ENCODE measurements at places on chromosomes 2 and 18.

GRCh38 chr18:27839141-27839540 is 337.8 kb downstream of the CDH2 start:
- DNase-seq = no peak

GRCh38 chr2:233936089-233936488 is 18.9 kb downstream of the TRPM8 start:
- DNase-seq = no peak

GRCh38 chr2:239892441-239893235 is 132.5 kb downstream of the NDUFA10 start:
- DNase-seq = no peak

DNA sequence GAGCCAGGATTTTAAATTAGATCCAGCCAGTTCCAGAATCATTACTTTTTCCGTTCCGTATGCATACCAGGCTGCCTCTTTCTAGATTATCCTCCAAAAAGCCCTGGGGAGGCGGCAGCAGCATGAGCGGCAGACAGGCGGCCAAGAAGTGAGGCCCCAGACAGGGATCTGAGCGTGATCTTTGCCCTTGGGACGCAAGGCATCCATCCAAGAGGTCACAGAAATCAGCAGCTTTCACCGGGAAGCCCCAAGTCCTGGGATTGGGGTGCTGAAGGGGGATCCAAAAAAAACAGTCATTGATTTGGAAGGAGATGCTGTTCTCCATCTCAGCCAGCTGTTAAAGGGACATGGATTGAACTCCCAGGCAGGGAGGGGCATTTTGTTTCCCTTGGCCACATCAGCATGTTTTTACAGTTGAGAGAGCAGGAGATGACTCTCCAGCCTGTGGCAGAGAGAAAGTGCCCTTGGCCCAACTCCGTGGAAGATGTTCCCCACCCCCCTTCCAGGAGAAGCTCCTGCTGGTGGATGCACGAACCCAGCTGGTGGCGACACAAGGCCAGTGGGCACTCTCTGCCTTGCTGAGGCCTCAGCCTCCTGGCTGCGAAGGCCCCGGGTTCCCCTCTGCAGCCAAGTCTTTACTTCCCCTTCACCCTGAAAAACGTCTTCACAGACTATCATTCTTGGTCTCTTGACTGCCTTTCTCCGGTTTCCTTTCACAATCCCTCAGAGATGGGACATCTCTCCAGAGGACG is 265.6 kb downstream of the ANAPC1 start:
- DNase-seq = no peak

DNA sequence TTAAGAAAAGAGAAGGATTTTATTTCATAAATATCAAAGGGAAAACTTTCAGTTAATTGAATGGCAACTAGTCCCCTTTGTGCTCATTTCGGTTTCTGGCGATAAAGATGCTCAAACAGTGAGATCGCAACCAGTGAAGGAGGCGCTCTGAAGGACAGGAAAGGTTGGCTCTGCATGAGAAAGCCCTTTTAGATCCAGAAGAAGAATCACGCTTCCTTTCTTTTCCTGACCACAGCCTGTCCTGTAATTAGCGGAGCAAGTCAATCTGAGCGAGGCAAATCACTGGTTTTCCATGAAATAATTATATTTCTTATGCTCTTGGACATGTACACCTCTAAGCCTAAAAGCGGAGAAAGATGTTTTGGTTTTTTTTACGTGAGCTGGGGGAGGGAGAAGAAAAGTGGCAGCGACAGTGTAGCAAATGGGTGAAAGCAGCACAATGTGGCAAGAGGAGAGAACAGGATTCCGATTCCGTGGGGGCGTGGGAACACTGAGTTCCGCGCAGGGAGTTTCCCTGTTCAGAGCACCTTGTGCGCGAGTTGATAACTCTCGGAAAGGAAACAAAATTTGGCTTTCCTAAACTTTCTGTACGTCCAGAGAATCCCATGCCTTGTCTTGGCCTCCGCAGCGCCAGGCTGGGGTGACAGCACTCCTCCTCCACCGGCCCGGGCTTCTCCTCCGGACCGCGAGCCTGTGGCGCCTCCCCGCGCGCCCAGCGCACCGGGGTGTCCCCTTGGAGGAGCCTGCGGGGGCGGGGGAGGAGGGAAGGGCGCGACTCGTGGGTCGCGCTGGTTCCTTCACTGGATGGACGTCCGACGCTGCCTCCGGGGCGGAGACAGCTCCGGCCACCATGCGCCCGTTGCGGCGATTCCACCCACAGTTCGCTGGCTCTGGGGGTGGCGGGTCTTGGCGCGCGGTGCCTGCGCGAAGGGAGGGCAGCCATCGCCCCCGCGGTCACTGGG is 620 bp upstream of the SLC9A2 start:
- DNase-seq = no peak

DNA sequence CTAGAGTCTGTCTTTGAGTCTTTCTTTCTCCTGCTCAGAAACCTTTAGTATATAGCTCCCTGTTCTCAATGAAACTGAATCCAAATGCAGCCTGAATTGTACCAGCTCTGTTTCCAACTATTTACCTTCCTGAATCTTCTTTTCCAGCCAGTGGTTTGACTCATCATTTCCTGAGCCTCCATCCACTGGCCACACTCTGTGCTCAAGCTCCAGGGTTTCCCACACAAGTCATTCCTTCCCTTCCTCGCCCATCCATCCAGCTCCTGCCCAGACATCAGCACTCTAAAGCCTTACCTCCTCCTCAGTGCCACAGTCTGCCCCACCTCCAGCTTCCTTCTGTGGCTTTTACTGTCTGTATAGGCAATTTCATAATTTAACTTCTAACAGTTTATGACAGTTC is 233.6 kb upstream of the RASGRP3 start:
- no peak for DNase-seq

DNA sequence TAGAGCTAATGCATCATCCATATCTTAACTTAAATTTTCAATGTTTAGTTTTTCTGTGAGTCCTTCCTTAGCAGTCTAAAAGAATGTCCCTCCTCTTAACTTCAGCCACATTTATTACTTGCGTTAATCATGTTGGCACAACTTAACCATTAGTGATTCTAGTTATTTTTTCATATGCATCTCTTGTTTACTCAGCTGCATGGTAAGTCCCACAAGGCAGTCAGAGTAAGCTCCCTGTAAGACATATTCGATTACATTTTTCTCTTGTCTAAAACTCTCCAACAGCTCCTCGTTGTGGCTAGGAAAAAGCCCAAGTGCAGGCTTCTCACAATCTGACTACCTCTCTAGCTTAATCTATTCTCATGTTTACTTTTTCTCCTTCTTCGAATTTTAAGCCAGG is 2045.3 kb upstream of the PIK3C3 start:
- no peak for DNase-seq

DNA sequence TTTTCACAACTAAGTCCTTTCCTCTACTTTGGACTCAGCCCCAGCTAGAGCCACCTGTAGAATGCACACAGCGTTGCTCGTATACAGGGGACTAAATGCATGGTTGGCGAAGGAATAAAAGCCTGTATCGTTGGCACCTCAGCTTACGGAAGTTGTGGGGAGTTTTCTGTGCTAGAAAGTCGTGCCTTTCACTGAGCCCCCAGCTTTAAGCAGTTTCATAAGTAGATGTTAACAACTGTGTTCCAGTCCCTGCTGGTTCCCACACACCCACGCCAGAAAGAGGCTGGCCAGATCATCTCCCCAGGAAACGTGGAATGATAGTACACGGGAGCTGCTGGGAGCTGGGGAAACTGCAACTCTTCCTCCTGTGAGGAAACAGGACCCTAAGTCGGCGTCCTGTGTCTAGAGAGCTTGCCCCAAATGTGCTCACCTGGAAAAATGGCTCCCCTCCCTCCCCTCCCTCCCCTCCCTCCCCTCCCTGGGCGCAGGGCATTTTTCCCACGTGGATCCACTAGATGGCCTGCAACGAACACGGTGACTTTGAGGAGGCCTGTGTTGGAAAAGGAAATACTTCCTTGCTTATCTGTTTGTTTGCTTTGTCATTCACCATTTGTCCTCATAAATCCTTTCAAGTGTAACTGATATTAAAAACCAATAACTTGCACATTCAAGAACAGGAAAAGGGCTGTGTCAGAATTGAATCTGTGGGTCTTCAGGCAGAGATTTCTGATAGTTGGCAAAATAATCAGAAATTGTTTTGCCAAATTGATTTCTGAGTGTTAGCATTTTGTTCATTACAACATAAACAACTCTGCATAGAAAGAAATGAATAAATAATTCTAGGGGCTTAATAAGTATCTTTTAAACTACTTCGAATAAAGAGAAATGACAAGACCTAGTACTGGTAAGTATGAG is 43.9 kb upstream of the RFX8 start:
- no peak for DNase-seq

DNA sequence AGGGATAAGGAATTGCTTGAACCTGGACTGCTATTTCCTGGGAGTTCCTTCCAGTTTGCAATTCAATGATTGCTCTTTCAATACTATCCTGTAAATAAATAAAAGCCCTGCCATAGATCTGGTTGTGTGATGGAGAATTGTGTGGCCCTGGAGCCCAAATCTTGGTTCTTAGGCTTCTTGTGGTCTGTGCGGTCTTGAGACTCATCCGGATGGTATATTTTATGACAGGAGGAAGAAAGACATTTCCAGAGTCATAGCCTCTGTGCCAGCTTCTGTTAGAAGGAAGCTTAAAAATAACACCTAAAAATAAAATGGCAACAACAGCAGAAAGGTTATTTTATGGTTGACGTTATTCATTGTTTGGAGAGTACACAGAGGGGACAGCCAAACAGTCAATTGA is 137.7 kb downstream of the ABCA12 start:
- no peak for DNase-seq

GRCh38 chr2:98464772-98465310 is 20.2 kb downstream of the INPP4A start:
- DNase-seq = no peak

DNA sequence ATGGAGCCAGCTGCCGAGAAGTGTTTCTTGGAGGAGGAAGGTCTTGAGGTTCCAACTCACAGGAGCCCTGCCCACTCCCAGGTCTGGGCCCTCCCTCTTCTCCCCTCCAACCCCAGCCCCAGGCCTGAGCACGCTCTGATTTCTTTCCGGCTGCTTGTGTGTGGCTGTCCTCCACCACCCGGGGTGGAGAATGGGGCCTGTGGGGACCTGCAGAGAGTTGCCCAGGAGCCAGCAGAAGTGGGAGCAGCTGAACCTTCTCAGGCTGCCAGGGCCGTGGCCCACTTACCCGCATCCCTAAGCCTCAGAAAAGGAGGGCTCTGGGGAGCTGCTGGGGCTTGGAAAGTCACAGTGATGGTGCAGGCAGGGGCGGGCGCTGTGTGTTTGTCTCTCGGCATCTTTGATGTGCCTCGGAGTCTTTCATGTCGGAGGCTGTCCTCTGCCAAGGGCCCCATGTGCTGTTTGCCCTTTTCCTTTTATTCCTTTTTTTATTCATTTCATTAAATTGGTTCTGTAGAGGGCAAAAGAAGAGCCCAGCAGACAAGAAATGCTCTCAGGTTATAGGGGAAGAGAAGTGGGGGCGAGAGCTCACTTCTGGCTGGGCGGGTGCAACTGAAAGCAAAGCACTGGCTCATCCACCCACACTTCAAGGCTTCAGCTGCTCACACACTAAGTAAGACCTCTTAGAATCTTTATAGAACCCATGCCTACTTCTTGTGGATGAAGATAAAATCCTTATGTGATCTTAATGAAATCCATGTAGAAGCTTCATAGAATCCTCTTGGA is 52.5 kb downstream of the SDC1 start:
- no peak for DNase-seq

DNA sequence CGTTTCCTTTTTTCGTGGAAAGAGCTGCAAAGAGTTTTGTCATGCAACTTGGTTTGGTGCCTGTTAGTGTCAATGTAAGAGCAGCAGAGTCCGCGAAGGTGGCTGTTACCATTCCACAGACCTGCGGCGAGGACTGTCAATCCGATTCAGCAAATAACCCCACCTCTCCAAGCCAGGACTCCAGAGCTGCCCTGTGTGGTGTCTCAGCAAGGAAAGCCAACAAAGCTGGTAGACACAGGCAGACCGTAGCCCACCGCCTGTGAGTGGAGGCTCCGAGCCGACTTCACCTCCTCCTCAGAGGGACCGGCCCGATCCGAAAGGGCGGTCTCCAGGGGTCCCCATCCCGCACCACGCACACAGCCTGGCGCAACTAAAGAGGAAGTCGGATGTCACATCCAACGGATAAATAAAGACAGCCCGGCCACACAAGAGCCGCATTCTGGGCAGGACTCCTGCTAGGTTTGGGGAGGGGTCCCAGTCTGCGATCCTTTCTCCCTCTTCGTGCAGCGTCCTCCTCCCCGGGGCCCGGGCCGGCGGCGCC is 819 bp downstream of the ANKRD44 start:
- DNase-seq = peak; percentile 42

- no peak for DNase-seq
Measured at GRCh38 chr2:131552871-131553270, 25.2 kb downstream of the CCDC74A start.

GRCh38 chr2:9258501-9258900 is 51.9 kb downstream of the ASAP2 start:
- DNase-seq = no peak

- no peak for DNase-seq
Measured at GRCh38 chr2:23484275-23484674, 99.3 kb downstream of the KLHL29 start.

- no peak for DNase-seq
Measured at GRCh38 chr2:134677856-134678756, 40.7 kb downstream of the TMEM163 start.

GRCh38 chr2:206863196-206863595 is 76.1 kb upstream of the CPO start:
- DNase-seq = no peak

GRCh38 chr2:222651718-222652418 is 4.0 kb downstream of the FARSB start:
- DNase-seq = no peak

GRCh38 chr2:55419233-55419678 is 400 bp downstream of the CCDC88A start:
- DNase-seq = peak; percentile 1

DNA sequence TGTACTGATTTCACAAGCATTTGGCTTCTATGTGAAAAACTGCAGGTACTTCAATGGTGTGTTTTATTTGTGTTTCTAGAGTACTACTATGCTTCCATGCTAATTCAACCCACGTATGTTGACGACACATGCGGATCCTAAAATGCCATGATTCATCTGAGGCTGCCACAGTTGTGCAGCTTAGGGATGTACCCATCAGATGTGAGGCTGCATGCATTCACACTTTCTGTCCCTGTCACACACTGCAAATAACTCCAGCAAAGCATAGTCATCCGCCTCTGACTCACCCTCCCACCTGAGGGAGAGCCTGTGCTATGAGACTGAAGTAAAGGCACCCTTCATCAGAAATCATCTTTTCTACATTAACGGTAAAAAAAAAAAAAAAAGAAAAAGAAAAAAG is 22.1 kb upstream of the SERTAD2 start:
- no peak for DNase-seq

DNA sequence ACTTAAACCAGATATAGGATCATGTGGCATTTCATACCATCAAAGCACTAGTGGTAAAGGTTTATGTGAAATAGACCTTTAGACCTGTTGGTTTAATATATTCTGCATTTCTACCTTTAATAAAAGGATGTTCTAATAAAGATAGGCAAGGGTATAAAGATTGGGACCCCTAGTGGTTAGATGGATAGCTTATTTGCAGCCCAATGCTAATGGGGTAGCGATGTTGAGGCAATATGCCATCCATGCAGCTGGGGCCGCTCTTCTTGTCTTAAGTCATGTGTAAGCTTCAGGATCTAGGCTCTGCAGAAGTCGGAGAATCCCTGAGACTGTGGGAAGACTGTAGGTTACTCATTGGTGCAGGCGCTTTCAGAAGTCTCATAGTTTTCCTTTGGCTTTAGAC is 114.9 kb downstream of the ICOS start:
- no peak for DNase-seq

All from stimulated activated CD8-positive, alpha-beta memory T cell treated with anti-CD3 and anti-CD28 coated beads, Interleukin-15, amount 100 ng/mL, for 1 hour (primary cell).